Hair follicle dermal papilla cell (primary cell): ENCODE measurements at places on chromosomes 7 and 10. TPM values are rescaled to one million over a fixed set of nuclear protein-coding genes. Genes with fewer than 3 reads are reported as not detected.

Gene COBL
- total RNA-seq = not detected in 2 replicates

Gene CLRN3
- not detected in 2 replicates for total RNA-seq

Gene OIT3
- total RNA-seq = 0.32 TPM in 1 of 2 replicates, not detected in the other

Gene SPDYE8
- total RNA-seq = not detected in 2 replicates

Gene ZNF365
- total RNA-seq = 3.9 and 4.0 TPM in 2 replicates

Gene WIPF3
- not detected in 2 replicates for total RNA-seq

Gene UCN3
- total RNA-seq = not detected in 2 replicates

Gene NUDT1
- 14.8 and 23.4 TPM in 2 replicates for total RNA-seq

Gene DKK1
- 5.5 and 11.9 TPM in 2 replicates for total RNA-seq

Gene LOXL4
- 93.3 and 135 TPM in 2 replicates for total RNA-seq

Gene STEAP4
- 1.5 and 1.8 TPM in 2 replicates for total RNA-seq
